ENCODE measurements at places on chromosomes 1 and 21.

GRCh38 chr1:59007820-59008598 is 224.2 kb upstream of the JUN start:
- no peak for DNase-seq

GRCh38 chr21:32392299-32392879 is 423 bp downstream of the URB1 start:
- no peak for DNase-seq

- no peak for DNase-seq
These were observed 4.5 kb upstream of the INKA2 start for GRCh38 chr1:111743679-111744101.

- no peak for DNase-seq
These were observed 548 bp upstream of the CDC20 start for GRCh38 chr1:43358121-43358745.

DNA sequence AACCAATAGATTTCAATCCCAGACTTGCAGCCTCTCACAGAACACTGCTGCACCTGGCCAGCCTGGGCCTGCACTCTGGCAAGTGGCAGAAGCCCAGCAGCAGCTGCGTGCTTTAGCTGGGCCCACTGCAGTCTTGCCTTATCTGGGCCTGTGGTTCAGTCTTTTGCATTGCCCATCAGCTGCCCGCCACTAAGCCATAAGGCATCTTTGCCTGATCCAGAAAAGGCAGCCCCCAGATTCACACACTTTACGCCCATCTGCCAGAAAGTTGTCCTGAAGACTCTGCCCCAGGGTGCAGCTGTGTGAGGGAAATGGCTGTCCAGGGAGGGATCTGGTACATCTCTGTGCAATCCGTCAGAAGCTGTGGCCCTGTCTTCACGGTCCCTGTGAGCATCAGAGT is 217.0 kb downstream of the DNAH14 start:
- no peak for DNase-seq

DNA sequence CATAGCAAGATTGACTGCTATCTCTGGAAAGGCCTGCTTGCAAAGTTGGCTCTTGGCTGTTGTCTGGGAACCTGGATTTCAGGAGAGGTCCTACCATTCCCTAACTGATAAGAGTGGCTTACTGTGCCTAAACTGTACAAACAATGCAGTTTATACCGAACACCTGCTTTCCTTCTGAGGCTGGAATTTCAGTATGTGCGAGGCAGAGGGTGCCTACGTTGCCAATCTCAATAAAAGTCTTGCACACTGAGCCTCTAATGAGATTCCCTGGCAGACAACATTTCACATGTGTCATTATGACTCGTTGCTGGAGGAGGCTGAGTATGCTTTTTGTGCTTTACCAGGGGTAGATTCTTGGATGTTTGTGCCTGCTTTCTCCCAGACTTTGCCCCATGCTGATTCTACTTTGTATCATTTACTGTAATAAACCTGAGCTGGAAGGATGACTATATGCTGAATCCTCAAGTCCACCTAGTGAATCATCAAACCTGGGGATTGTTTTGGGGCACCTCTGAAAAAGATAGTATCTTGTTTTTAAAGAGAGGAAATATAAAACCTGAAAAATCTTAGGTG is 58.9 kb upstream of the GNG4 start:
- no peak for DNase-seq

DNA sequence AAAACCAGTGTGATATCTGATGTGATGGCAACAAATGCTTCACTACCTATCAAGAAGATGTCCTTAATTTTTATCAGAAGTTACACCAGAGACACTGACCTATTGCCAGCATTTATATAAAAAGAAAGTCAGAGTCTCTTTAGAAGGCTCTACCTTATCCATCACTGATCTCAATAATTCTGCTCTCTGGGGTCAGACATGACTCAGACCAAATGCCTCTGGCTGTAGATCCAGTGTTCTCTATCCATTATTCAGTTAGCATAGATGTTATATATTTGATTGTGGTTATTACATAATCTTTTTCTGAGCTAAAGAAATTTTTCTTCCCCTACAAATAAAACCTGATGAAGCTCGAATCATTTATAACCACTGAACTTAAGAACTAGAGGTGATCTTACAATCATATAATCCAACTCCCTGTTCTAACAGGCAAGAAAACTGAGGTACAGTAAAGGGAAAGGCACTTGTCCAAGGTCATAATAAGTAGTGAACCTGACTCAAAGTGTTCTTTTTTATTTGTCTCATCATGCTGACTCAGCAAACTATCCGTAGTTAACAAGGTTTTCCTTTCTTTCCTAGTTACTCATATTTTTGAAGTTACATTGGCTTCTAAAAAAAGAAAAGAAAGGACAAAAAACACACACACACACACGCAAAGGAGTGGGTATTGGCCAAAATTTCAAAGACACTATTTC is 43.6 kb upstream of the ESRRG start:
- DNase-seq, result no peak

DNA sequence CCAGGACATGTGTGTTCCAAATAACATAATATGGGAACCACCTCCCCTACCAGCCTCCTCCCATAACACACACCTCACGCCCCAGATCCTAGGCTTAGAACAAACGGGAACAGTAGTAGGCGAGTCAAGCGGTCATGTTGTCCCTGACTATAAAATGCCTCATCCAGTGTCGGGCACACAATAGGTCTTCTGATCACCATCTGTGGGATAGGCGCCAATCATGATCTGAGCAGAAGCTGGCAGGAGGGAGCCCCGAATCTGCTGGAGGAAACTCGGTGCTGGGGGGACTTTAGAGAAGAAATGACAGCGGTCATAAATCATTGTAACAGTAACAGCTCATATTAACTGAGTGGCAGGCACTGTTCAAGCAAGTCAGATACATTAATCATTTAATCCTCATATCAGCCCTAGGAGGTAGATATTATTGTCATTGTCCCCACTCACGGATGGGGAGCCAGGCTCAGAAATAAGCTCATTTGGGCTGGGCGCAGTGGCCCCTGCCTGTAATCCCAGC is 13.4 kb downstream of the ALPL start:
- no peak for DNase-seq

GRCh38 chr1:151372058-151372934 is at the start of gene SELENBP1:
TSS of gene SELENBP1 (minus strand) at chr1:151372705. CDS start at chr1:151372641, 64 bp downstream.
- peak; percentile 42 for DNase-seq

DNA sequence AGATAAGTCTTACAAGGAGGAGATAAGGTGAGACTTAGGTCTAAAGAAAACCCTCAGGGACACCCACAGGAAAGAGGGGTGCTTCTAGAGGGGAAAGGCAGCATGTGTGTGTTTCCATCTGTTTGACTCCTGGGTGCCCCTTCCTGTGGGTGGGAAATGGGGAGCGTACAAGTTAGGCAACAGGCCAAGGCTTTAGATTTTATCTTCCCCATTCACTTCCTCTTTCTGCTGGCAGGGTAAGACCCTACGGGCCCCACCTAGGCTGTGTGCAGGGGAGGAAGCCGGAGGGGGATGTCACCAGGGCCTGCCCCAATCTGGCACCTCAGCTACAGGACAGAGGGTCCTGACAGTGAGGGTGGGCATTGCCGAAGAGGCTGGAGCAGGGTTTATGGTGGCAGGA is 2.5 kb upstream of the OLIG1 start:
- DNase-seq, result no peak

GRCh38 chr1:42046761-42047507 is 106.3 kb upstream of the GUCA2B start:
- no peak for DNase-seq

DNA sequence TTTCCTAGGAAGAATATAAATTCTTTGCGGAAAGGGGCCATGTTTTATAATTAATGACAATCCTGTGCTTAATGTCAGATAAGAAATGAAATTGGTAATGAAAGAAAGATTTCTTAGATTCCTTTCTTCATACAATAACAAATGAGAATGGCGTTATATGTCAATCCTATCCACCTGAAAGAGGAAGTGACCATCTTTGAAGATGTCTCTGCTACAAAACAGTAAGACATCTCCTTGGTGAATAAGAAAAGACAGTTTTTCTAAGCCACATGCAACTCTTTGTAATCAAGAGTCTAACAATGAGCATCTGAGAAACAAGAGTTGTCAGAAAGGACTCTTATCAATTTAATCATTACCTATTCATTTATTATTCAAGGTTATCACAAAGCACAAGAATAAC is 286.0 kb downstream of the VAV3 start:
- no peak for DNase-seq

DNA sequence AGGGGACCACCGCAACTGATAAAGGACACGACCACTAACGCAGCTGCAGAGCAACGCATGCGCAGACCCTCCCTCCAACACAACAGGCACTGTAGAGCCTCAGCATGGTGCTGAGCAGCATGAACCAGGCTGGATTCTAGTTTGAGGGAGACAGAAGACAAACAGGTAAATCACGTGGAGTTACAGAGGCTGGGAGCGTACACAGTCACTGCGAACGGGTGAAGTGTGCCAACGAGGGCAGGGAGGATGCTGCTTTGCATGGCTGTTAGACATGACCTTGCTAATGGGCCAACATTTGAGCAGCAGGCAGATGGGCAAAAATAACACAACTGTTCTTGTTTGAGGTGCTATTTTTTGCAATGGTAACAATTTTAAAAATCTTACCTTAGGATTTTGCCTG is 55.2 kb upstream of the NADK start:
- no peak for DNase-seq

GRCh38 chr21:46674430-46675007 is 39.0 kb downstream of the PRMT2 start:
- DNase-seq, result no peak

DNA sequence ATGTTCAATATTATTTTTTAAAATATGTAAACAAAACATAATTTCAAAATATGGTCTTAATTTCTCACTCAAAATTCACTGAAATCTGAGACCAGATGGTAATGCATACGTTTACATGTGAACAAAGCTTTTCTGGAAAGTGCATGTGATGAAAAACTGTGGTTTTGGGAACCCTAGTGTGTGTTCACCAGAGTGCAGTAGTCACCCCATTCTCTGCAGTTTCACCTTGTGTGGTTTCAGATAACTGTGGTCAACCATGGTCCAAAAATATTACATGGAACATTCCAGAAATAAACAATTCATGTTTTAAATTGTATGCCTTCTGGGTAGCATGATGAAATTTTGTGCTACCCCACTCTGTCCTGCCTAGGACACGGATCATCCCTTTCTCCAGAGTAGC is 2021.9 kb downstream of the MRPL39 start:
- DNase-seq, result no peak

DNA sequence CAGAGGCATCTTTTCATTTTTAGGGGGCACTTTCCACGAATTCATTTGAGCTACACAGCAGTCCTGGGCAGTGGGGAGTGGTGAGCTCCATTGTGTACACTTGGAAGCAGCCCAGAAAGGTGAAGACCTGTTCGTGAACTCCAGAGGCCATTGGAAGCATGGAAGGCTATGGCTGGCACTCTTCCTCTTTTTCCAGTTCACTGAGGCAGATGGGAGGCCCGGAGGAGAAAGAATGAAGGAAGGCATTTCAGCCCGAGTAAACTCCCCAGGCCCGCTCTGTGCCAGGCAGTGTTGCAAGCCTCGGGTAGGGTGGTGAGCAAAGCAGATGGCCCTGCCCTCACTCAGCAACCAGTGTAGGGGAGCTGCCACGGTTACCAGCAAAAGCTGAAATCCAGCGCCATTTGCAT is 673 bp upstream of the DHCR24 start:
- no peak for DNase-seq

DNA sequence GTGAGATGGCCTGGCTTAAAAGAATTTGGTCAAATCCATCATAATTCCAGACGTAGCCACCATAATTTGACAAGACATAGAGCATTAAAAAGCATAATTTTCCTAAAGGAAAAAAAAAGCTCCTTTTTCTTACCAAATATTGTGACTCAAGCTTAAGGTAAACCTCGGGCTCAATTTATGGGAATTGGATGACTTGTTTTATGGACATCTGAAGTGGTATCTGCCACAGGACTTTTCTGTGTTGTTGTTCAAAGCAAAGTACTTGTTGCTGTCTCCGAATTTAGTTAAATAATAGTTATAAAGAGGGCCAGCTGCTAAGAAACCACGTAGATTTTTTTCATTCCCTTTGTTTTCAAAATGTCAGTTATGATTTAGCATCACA is 1.1 kb downstream of the MPZL1 start:
- DNase-seq, result no peak

- no peak for DNase-seq
These were observed 52.6 kb upstream of the ETS2 start for GRCh38 chr21:38753114-38753513.

GRCh38 chr1:22922640-22923039 is 50.0 kb downstream of the LACTBL1 start:
- no peak for DNase-seq

- DNase-seq, result no peak
These were observed 83.8 kb downstream of the PRKAA2 start for GRCh38 chr1:56728964-56729363.

- DNase-seq, result no peak
These were observed 43.2 kb upstream of the CD34 start for GRCh38 chr1:207954104-207954503.

- no peak for DNase-seq
These were observed 6.3 kb upstream of the ADAMTS5 start for GRCh38 chr21:26973226-26973625.

DNA sequence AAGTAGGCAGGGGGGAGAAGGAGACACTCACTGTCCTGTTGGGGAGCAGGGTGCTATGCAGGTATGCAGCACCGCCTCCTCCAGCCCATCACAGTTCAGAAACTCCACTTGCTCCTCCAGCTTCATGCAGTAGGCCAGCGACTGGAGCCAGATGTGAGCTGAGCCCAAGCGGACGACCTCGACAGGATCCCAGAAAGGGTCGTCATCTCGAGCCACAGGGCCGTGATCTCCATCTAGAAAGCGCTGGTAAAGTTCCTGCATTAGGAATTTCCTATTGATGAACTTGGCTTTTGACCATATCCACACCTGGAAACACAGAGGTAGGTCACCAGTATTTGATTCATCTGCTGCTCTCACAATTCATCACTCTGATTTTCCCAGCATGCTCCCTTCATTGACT is 56.1 kb downstream of the SCCPDH start:
- DNase-seq, result no peak

DNA sequence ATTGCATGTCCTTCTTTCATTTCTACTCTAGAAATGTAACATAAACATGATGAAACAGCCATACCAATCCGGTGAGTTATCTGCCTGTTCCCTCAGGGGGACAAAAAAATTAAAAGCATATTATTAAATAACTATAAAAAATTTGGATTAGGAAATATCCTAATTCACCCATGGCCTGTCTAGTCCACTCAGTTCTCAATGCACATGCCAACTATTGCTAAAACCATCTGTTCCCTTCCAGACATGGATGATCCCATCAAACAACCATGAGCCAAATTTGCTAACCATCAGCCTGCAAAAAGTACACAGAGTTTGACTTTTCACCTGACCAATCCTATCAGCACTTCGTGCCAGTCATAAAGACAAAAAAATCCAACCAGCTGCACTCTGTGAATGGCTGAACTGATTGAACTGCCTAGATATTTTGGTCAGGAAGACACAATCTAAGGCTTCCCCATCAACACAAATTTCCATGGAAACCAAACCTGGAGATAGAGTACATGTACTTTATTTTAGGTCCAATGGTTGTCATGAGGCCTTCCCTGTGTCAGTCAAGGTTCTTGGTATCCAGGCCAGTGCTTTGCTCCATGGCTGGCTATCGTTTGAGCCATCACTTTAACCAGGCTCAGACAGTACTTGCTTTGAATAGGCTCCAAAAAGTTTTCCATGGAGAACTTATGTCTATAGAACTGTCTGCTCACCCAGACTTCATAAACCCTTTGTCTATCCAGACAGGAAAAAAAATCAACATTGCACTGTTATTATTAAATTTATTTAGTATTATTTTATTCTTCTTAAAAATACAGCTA is 570.8 kb downstream of the LTN1 start:
- no peak for DNase-seq

GRCh38 chr1:12461754-12462153 is 156.3 kb downstream of the DHRS3 start:
- no peak for DNase-seq

Data from NCI-H1417 treated with DMSO at 0.1 percent for 48 hours (cell line).